ENCODE measurements at places on chromosomes 1 and 21. TPM values are rescaled to one million over a fixed set of nuclear protein-coding genes. Genes with fewer than 3 reads are reported as not detected.

GRCh38 chr1:86068271-86068721 is 88.3 kb downstream of the COL24A1 start:
- peak; percentile 15 for DNase-seq

DNA sequence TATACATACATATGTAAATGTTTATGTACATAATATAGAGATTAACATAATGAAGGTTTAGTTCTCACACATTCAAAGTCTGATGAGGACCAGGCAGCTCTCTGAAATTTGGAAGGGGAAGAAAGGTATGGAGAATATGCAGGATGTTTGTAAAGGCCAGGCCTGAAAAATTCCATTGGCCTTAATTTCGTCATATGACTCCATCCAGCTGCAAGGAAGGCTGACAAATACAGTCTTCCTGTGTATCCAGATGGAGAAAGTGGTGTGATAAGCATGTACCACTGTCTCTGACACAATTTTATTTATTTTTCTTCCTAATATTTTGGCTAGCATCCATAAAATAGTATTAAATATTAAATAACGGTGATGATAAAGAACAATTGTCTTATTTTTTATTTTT is 6.3 kb upstream of the SGIP1 start:
- no peak for DNase-seq

DNA sequence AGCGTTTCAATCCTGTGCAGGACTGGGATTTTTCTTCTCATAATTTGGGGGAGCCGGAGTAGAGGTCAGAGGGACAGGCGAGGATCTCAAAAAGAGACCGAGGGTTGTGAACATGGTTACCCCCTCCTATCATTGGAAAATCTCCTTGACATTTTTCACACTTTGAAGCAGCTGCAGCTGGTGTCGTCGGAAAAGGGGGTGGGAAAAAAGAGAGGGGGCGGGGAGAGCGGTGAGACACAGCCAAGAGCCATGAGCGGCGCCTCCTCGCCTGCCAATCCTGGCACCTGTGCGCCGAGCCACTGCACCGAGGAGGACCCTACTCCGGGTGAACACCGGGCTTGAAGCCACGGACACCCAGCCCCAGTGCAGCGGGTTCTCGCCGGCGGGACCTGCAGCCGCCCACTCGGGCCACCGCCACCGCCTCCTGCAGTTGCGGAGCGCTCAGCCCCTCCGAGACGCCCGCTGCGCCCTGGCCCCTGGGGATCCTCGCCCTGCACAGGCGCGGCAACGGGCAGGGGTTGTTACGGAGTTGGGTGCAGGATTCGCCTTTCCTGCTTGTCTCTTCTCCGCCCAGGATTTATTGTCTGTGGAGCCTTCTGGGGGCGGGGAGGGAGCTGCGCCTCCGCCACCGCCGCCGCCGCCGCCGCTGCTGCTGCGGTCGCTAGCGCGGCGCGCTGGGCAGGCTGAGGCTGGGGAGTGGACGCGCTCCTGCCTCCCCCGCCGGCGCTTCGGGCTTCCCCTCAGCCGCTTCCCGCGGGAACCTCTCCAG is at the start of gene LRRC7:
Gene LRRC7, plus strand, starts transcription at position 271 of the 769 bp plus-strand sequence. CDS start 718 bp downstream, outside the sequence.
- peak; percentile 61 for DNase-seq

- no peak for DNase-seq
Observed at GRCh38 chr1:200869753-200870391, 2.9 kb upstream of the GPR25 start.

GRCh38 chr1:1356796-1357401 is 1.5 kb downstream of the MXRA8 start:
- no peak for DNase-seq

- DNase-seq: no peak
Observed at GRCh38 chr1:247378334-247379073, 37.5 kb upstream of the NLRP3 start.

DNA sequence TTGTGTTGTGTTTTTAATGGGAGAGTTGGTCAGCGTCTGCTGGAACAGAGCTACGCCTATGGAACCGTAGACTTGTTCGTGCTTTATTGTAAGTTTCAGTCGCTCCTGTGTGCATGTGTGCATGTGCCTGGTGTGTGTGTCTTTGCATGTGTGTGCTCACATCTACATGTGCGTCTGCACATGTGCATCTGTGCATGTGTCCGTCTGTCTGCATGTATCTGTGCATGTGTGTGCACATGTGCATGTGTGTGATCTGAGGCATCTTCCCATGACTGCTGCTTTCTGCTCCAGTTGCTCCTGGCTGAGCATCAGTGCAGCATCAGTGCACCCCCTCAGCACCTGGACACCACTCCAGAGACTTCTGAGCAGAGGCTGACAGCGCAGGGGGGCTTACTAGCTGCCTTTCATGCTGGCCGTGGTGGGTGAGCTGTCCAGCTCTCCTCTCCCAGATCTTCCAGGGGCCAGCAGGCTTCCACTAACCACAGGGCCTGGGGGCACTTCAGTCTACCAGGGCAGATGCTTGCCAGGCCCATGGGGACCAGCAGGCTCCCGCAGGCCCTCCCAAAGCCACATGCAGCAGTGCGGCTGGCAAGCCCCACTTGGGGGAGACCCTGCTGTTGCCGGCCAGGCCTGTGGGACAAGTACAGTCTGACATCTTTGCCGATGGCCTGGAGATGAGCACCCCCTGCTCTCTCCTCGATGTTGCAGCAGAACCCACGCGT is 47.8 kb upstream of the PCBP3 start:
- no peak for DNase-seq

GRCh38 chr1:203172184-203173010 is 3.2 kb downstream of the MYBPH start:
- DNase-seq: peak; percentile 24

DNA sequence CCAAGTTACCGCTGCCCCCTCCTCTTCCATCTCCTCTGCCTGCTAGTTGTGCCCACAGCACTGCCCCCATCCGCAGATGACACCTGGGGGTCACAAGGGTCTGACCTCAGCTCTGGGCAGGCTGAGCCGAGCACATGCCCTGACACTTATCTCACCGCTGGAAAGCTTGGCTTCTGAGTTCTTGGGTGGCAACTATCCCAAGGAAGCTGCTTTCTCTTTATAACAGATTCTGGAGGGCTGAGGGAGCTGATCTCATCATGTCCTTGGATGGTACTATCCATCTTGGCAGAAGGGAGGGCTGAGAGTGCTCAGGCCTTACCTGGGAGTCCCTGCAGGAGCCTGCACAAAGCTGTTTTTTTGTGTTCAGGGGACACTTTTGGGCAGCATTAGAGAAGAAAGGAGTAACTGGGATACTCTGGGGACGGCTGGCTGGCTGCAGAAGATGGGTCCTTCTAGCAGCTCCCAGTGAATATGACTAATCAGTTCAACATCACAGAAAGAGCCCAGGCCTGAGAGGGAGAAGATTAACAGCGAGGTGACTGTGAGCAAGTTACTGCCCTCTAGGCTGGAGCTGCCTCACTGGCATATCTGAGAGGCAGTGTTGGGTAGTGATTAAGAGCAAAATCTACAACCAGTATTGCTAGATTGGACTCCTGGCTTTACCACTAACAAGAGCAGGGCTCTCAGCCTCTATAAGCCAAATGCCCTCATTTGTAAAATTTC is 71.6 kb downstream of the PLXNA2 start:
- no peak for DNase-seq

DNA sequence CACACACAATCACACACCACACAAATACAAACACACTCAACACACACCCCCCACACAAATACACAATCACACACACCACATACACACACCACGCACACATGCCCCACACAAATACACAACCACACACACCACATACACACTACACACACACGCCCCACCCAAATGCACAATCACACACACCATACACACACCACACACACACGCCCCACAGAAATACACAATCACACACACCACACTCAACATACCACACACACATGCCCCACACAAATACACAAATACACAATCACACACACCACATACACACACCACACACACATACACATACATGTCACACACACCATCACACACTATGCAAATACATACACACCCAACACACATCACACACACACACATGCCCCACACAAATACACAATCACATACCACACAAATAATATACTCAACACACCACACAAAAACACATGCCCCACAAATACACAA is 50.2 kb downstream of the PRDM15 start:
- DNase-seq: no peak

DNA sequence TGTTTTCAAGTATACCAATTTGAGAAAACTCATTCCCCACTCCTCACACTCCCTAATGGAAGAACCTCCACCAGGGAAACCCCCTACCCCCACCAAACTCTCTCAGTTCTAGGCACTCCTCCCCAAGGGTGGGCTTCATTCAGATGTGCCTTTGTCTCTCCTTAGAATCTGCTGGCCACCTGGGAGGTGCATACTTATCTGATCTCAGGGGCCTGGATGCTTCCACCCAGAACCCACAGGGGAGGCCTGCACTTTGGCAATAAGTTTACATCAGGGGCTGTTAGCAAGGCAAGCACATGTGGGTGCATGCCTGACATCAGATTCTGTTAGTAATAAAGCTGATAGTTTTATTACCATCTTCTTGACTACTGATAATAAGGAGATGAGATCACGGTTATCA is 32.5 kb upstream of the SLAMF9 start:
- no peak for DNase-seq

Gene PER3
- polyA plus RNA-seq: 10.7 TPM

Gene NHLH1
- 1.5 TPM for polyA plus RNA-seq

Gene OPTC
- not detected for polyA plus RNA-seq

Gene CCDC17
- 1.8 TPM for polyA plus RNA-seq

Gene UBR4
- polyA plus RNA-seq: 98.1 TPM

Measured in hindlimb muscle (tissue), 1 donor.